Skin of body (tissue), 3 donors: ENCODE measurements at places on chromosomes 3 and 15.

GRCh38 chr3:193743702-193744047 is 150.7 kb downstream of the OPA1 start:
- no peak for DNase-seq

DNA sequence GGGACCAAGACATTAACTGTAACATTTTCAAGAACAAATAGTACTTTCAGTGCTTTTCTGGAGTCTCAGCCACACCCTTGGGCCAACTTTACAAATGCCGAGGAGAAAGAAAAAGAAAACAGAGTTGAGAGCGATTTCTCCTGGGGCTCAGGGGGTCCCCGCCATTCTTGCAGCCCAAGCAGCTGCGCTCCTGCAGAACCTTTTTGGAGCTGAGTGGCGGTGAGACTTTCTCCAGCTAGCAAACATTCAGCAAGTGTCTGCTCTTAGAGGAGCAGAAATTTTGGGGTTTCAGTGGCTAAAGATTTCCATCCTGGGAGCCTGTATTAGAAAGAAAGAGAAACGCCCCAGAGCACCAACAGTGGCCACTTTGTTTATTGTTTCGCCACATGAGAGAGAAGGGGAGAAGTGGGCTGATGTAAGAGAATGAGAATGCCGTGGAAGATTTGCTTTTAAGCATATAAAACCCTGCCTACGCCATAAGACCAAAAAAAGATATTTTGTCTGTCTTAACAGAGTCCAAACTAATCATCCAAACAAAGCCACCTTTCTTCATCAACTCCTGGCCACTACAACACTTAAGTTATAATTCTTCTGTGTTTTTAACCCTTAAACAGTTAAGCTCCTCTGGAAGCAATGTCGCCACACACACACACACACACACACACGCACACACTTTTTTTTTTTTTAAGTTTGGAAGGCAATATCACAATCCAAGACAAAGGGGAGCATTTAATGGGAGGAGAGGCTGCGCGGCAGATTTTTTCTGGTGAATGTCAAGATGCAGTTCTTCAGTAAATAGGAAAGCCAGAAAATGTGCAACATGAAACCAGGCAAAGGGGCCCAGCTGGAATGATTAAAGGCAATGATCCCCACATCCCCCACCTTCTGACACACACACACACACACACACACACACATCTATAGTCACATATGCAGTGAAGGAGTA is 19.2 kb downstream of the EID1 start:
- DNase-seq = peak; percentile 71

- DNase-seq = no peak
Measured at GRCh38 chr15:34783431-34783830, 11.9 kb downstream of the ACTC1 start.

- no peak for DNase-seq
Measured at GRCh38 chr3:55826731-55827496, 339.8 kb upstream of the WNT5A start.

DNA sequence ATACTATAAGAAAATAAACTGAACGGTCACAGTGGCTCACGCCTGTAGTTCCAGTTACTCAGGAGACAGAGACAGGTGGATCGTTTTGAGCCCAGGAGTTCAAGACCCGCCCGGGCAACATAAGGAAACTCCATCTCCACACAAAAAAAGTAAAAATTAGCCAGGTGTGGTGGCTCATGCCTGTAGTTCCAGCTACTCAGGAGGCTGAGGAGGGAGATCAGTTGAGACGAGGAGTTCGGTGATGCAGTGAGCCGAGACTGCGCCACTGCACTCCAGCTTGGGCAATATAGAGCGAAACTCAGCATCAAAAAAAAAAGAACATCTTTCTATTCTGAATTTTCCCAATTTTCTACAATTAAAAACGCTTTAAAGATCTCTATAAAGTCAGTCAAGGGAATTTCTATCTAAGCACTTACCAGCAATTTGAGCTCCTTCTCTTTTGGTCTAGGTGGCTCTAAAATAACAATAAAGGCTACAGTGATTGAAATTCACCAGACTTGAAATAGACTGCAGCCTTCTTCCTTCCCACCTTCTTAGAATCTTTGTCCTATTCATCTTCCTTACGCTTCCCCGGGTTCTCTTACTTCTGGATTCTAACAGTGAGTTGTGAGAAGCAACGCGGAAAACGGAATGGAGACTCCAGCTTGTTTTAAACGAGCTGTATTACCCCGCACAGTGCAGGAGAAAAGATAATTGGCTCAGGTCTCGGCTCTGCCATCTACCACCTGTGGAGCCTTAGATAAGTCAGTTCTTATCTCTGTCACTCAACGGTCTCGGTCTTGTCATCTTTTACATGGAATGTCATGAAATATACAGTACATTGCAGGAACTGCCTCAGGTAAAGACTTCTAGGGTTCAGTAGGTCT is 812 bp upstream of the SEC62 start:
- peak; percentile 59 for DNase-seq

GRCh38 chr3:14822670-14823390 is 4.1 kb downstream of the FGD5 start:
- no peak for DNase-seq
